ENCODE measurements at places on chromosomes 2 and 18.

DNA sequence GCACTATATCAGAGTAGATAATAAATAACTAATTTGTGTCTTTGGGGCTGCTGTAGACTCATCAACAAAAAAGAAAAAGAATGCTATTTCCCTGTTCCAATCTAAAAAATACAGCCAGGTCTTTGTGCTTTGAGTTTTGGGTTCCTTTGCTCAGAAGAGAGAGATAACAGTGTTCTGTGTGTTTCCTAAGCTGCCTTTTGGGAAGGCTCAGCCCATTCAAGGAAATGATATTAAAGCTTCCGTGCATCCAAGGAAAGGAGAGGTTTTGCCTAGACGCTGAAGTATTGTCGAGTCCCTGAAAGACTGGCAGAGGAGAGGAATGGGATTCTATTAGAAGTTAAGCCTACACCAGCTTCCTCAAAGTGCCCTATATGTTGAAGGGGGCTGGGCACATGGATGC is 25.8 kb upstream of the LRP2 start:
- no peak for DNase-seq

DNA sequence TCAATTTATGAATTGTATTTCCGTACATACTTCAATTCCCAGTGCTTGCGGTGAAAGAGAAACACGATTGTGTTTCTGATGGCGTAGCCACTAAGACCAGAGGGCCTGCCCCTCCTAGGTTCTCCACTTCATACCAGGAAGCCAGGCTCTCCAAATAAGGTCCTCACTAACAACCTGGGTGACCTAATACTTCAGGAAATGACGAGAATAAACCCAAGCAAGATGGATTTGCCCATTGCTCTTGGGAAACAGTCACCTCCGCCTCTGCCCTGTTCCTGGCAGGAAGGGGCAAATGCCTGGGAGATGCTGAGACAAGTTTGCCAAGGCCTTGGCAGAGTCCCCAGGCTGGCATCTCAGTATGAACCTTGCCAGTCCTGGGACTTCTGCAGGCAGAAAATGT is 41.8 kb downstream of the TTC32 start:
- no peak for DNase-seq

DNA sequence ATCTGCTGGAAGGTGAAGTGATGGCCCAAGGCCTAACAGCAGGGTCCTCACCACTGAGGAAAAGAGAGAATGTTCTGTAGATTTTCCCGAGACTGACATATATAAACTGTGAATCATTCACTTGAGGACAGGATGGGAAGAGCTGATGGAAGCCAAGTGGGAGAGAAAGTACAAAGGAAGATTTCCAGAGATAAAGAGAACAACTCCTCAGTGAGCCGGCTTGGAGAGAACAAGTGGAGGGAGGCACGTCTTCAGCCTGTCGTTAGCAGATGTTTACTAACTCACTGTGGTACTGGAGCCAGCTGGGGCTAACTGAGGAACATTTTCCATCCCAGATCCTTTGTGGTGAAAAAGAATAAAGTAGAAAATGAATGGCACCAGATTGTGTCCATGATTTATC is 552.9 kb upstream of the TNP1 start:
- no peak for DNase-seq

DNA sequence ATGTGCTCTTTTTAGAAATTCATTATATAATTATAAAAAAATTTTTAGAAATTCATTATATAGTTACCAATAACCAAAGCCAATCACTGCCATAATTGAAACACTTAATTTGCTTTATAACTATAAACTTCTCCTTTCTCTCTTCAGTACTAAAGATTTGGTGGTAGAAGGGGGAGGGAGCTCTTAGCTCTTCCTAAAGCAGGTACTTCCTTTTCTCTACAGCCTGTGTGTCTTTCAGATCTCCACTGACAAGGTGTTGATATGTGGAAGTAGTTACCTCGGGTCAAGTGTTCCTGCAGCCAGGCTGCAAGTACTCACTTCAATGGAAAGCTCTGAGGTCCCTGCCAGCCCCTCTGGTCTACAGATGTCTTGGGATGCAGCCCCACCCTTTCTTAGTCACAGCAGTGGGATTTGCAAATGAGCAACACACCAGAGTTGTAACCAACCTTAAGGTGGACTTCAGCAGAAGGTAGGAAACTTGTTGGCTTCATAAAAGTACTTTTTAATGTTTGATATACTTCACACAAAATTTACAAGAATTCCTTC is 690.0 kb downstream of the ARHGAP15 start:
- no peak for DNase-seq

GRCh38 chr2:208820014-208820688 is 413.6 kb downstream of the PTH2R start:
- DNase-seq, result no peak

GRCh38 chr2:159933727-159934049 is 128.7 kb downstream of the PLA2R1 start:
- no peak for DNase-seq

DNA sequence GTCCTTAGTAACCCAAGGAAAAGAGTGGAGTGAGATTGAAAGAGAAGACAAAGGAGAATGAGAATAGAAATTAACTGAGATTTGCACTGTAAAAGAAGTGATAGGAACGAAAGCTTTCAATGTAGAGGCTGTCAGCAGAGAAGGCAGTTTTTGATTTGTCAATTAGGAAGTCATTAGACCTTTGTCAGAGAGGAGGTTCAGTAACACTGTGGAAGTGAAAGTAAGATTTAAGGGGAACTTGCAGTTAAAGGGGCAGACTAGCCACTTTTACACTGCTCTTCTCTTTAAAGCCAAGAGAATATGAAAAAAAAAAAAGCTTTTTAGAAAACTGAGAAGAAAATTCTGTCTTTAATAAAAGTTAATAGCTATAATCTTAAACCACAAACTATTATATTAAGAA is 11.5 kb upstream of the KYNU start:
- DNase-seq, result no peak

GRCh38 chr18:22367303-22367702 is 50.4 kb downstream of the CTAGE1 start:
- no peak for DNase-seq

GRCh38 chr18:52340406-52341102 is 557 bp downstream of the DCC start:
- DNase-seq, result no peak

- DNase-seq, result no peak
Observed at GRCh38 chr18:9831036-9831722, 54.6 kb upstream of the TXNDC2 start.

GRCh38 chr2:99956232-99957030 is 186.0 kb downstream of the AFF3 start:
- no peak for DNase-seq

DNA sequence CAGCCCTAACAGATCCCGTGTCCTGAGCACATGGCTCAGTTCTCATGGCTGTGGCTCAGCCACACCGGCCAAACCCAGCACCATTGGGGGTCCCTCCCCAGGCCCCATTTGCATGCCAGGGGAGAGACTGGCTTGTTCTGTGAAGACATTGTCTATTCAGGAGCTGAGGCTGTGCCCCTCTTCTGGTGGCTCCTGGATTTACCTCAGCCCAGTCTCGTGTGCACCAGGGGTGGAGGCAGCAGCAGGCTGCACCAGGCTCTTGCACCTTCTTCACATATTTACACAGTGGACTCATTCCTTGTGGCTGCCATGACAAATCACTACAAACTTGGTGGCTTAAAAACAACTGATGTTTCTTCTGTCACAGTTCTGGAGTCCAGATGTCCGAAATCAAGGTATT is 92.4 kb upstream of the ITGA6 start:
- no peak for DNase-seq
